ENCODE measurements at places on chromosomes 11 and 22.

- no peak for DNase-seq
These were observed 108.4 kb downstream of the KCNQ1 start for GRCh38 chr11:2553198-2553597.

- DNase-seq = no peak
These were observed 174.2 kb downstream of the ETS1 start for GRCh38 chr11:128412847-128413791.

DNA sequence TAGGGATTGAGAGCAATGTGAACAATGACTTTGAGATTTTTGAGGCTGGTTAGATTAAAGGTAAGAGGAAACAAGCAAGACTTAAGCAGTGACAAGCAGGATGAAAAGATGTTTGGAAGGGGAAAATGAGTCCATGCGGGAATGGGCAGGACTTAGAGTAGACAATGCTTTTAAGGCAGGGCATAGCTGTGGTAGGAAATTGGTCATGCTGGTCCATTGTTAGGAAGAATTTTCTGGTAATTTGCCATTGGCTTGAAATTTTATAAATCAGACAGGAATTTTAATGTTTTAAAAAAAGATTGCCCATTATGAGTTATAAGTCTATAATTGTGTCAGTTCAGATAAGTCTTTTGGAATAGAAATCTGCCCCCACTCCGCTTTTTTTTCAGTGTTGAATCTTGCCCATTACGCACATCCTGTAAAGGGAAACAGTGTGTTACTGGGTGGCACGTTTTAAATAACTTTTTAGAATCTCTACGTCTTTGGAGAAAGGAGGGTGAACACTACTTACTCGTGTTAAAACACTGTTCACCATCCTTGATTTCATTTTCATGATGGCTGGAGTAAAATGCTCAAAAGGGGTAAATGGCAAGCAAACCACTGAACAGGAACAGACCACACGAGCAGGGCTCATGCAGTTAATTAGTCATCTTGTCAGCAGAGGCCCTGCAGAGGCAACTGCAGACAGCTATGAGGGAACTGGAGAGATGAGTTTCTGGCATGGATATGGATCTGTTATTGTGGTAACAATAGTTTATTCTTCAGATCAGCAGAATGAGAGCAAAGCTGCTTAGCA is 25.0 kb downstream of the SWAP70 start:
- no peak for DNase-seq

DNA sequence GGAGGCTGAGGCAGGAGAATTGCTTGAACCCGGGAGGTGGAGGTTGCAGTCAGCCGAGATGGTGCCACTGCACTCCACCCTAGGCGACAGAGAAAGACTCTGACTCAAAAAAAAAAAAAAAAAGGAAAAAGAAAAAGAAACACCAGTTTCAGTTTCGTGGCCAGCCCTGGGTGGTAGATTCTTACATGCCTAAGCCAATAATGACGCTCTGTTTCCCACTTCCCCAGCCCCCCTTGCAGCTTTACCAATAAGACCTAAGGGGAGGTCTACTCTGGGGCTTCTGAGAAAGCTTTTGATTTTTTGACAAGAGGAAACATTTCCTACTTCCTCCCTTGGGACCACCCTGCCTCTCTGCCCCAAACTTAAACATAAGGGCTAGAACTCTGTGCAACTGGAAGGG is 30.0 kb upstream of the PTPRJ start:
- peak; percentile 54 for DNase-seq

GRCh38 chr11:30128269-30128932 is 102.4 kb upstream of the FSHB start:
- DNase-seq = no peak

- no peak for DNase-seq
These were observed 25.9 kb downstream of the PIWIL4 start for GRCh38 chr11:94593030-94593429.

GRCh38 chr11:108199446-108200321 is 22.8 kb downstream of the NPAT start:
- DNase-seq = peak; percentile 49

DNA sequence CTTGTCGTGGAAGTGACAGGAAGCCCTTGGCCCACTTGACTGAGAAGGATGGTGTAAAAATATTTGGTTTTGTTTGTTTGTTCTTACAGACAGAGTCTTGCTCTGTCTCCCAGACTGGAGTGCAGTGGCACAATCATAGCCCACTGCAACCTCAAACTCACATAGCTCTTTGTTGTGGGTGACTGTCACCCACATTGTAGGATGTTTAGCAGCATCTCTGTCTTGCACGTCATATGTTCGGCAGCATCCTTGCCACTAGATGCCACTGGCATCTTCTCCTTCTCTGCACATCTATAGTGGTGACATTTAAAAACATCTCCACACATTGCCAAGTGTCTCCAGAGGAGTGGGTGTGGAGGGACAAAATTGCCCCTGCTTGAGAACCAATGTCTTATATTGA is 56.8 kb downstream of the PRR5L start:
- peak; percentile 77 for DNase-seq

DNA sequence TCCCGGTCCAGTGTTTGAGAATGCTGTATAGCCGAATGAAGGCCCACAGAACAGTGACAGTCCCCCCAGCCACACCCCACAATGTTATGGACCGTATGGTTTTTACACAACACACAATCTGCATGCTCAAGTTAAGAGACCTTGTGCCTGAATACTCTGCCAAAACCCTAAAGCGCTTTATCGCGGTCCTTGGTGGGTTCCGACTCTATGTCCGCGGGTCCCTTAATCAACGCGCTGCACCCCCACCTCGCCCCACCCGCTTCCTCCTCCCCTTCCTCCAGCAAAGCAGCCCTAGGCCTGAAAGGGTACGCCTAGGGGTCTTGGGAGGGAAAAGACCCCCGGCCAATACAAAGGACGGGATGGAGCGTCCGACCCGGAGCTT is 442 bp downstream of the COPB1 start:
- DNase-seq = peak; percentile 21

GRCh38 chr11:23284631-23285030 is 424.4 kb upstream of the CCDC179 start:
- DNase-seq = no peak

DNA sequence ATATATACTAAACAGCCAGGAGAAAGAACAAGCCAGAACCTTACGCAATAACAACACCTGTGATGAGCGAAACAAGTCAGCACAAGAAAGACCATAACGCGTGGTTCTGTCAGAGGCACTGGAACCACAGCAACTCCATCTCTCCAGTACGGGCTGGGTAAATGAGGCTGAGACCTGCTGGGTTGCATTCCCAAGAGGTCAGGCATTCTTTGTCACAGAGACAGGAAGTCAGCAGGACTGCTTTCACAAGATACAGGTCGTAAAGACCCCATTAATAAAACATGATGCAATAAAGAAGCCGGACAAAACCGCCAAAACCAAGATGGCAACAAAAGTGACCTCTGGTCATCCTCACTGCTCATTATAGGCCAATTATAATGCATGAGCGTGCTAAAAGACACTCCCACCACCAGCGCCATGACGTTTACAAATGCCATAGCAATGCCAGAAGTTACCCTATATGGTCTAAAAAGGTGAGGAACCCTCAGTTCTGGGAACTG is 21.7 kb downstream of the TPST2 start:
- no peak for DNase-seq

DNA sequence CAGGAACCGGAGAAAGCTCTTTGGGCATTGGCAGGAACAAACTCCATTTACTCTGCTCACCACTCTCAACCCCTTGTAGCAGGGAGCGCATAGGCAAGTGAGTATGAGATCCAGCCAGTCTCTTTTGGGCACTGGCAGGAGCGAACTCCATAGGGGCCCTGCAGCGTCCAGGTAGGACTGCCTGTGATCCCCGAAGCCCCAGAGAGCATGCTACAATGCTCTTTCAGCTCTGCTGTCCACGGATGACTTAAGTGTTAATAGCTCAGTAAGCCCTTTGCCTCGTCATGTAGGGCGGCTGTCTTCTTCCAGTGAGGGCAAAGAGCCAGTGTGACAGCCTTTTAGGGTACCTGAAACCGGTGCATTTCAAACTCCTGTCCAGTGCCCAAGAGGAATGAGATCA is 1525.6 kb upstream of the RAG2 start:
- DNase-seq = no peak

DNA sequence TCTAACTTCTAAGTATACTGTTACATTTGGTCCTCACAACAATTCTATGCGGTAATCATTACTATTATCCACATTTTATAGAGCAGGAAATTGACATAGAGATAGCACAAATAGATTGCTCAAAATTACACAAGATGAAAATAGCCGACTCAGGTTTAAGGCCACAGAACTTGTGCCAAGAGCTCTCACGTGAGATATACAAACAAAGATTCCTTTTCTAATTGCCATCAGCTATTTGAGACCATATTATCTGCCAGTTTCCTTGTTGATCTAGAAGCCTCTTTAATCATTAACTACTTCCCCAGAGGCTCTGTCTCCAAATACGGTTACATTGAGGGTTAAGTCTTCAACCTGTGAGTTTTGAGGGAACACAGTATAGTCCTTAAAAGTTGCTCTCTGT is 61.0 kb upstream of the GLYATL1B start:
- DNase-seq = no peak

GRCh38 chr22:38135133-38135706 is 24.7 kb upstream of the BAIAP2L2 start:
- DNase-seq = no peak

DNA sequence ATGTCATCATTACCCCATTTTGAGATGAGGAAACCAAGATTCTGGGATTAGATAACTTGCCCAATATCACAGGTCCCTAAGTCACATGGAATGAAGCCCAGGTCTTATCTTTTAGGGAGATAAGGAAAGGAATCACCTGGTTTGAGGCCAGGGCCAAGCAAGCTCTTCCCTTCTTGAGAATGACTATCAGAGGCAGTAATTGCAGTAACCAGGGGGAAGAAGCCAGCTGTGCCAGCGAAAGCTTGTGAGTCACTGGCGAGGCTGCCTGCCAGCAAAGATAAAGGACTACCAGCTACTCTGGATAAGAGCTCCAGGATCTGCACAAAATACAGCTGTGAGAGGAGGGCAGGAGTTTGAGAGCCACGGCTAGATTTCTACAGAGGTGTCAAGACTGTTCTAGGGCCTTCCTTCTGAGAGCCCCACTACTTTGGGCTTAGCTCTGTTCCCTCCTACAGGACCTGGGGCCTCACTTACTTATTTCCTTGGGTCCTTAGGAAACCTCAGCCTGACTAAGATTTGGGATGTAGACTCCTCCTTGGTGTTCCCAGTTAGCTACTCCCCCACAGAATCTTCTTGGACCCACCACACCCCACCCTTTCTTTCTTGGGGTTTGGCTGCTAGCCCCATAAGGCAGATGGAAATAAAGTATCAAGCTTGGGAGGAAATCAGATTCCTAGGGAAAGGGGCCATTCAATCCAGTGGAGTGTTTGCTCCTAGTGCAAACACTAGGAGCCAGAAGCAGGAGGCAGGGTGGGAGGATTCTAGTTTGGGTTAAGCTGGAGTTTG is 9.7 kb upstream of the CCKBR start:
- DNase-seq = no peak

DNA sequence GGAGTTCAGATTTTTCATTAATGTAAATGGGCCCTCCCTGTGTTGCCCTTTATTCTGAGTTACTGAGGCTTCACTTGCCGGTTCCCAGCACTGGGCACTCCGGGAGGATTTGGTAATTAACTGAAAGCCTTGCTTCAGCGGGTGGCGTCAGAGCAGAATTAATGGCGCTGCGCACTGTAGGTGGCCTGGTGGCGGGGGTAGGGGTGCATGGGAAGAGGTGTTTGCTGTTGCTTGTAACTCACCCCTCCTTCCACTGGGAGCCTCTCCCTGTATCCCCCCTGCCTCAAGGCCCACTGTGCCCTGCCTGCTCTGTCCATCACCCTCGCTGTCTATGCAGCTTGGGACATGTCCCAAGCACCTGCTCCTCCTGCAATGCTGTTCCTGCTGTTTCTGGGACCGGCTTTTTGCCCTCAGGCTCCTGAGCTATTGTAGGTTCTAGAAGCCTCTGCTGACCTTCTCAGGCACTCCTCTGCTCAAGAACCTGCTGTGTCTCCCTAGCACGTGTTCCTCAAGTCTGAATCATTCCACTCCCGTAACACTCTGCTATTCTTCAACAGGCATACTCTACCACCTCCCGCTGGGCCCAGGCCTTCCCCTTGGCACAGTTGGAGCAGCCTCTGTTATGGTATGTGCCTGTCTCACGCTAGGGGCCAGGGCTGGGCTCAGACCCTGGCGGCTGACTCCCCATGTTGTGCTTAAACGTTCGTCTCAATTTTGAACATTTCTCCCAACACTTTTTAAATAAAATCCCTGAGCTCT is 24.4 kb downstream of the ARHGAP8 start:
- DNase-seq = no peak

DNA sequence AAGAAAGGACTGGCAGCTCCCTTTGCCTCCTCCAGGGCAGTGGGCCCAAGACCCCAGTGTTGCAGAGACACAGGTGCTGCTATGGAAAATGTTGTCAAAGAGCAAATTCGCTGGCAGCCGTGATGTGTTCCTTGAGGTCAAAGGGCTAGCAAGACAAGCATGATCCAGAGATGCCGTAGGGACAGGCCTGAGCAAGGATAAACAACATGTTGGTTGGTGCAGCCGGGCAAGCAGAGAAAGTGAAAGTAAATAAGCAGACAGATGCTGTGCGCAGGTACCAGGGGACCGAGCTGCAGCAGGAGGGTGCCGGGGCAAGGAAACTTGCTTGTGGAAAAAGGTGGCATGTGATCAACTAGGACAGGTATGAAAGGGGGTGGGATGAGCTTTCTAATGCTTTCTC is 125.5 kb upstream of the NECTIN1 start:
- no peak for DNase-seq

GRCh38 chr22:43206509-43207161 is 19.7 kb upstream of the TTLL12 start:
- DNase-seq = no peak

DNA sequence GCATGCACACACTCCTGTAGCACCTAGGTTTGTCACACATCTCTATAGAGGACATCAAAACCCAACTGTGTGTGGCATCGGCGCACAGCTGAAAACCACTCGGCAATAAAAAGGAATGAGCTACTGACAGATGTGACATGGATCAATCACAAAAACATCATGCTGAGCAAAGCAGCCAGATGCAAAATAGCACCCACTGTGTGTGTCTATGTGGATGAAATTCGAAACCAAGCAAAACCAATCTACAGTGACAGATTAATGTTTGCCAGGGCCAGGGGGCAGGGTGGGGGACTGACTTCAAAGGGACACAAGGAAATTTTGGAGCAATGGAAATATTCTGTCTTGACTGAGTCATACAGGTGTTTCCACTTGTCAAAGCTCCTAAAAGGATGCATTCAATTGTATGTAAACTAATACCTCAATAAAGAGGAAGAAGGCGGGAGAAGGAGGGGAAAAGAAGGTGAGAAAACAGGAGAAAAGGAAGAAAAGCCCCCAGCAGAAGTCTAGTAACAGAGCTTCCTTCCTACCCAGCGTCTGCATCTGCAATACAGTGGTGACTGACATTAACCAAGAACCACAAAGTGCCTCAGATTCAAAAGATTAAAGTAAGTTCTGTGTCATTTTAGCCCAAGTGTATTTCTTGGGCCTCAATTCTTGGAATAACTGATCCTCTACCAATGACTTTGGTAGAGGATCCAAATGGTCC is 49.8 kb downstream of the PACSIN2 start:
- no peak for DNase-seq

GRCh38 chr11:65298131-65298535 is 16.5 kb upstream of the CDC42EP2 start:
- DNase-seq = no peak

- no peak for DNase-seq
These were observed 8.6 kb upstream of the MIAT start for GRCh38 chr22:26648528-26649388.

Measured in CD4-positive, alpha-beta T cell treated with Interleukin-15 for 4 hours (primary cell).